ENCODE measurements at places on chromosomes 7 and 10.

- DNase-seq: no peak
Measured at GRCh38 chr10:60808036-60808435, 29.8 kb downstream of the CDK1 start.

DNA sequence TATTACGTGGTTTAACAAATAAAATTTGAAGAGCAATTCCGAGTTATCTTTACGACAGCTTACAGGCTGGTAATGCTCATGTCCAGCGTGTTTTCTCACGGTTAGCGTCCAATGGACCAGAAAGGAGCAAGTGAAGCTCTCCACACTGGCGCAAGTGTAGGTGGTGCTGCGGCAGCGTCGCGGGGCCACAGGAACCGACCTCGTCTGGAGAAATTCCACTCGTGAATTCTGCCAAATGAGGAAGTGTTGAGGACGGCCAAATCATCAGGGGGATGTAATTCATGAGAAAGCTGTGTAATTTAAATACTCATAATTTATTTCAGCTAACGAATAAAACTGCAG is 350 bp upstream of the ZNF37A start:
- DNase-seq: no peak

- no peak for DNase-seq
Measured at GRCh38 chr7:129376778-129377700, 57.2 kb upstream of the STRIP2 start.

DNA sequence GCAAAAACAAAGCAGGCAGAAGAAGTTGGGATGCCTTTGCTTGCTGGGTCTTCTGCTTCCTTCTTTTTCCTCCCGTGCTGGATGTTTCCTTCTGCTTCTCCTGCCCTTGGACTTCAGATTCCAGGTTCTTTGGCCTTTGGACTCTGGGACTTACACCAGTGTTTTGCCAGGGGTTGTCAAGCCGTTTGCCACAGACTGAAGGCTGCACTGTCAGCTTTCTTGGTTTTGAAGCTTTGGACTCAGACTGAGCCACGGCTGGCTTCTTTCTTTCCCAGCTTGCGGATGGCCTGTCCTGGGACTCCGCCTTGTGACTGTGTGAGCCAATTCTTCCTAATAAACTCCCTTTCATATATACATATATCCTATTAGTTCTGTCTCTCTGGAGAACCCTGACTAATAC is 11.3 kb upstream of the LCOR start:
- no peak for DNase-seq

DNA sequence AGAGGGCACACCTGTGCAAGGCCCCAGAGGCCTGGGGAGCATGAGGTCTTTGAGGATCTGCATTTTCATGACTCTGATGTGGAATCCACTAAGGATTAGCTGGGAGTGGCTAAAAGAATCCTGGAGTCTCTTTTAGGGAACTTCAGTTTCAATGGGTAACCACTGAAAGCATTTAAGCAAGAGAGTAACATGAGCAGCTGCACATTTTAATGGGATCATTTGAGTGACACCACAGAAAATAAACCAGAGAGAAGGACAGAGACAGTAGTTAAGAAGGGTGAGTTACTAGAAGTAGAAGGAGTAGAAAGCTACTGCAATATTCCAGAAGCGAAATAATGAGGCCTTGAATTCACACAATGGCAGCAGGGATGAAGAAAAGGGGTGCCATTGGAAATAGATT is 5.2 kb downstream of the GOT1 start:
- DNase-seq: no peak

DNA sequence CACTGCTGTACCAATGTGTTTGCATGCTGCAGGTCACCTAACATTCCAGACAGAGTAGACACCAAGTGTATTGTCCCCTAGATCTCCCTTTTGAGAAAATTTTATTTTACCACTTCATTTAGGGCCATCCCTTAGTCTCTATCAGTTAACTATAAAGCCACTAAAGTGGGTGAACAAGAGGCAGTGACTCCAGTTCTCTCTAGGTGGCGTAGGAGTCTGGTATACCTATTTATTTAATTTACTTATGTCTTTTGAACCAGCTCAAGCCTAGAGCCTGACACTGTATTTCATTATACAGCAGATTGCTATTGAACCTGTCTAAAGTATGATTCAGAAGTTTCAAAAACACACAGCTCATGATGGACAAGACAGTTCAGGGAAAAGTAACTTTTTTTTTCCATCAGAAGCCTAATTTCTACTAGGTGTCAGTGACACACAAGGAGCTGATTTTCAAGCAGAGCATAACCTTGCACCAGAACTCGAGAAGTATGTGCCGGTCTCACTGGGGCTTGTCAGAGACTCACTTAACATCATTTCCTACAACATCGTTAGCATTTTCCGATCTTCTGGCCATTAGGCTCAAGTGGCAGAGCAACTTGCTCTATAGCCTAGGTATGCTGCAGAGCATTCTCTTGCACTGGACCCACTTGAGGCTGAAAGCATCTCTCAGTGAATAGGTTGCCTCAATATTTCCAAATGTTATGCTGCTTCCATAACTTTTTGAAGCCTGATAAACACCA is 175.4 kb downstream of the CDC14C start:
- no peak for DNase-seq

DNA sequence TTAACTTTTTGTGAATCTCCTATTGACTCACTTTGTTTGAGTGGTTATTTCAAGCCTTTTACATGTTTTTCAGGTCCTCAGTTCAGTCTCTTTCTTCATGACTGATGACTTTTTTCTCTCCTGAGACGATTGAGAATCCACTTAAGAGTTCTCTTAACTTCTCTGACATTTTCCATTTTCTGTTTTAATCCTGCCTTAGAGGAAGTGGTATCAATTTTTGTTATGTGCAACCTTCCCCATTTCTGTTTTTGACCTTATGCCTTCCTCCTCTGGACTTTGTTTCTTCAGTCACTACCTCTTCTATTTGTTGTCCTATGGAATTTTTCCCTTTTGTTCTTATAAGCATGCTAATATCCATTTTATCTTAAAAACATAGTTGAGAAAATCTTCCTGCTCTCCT is 2.4 kb downstream of the PSMC2 start:
- DNase-seq: no peak

DNA sequence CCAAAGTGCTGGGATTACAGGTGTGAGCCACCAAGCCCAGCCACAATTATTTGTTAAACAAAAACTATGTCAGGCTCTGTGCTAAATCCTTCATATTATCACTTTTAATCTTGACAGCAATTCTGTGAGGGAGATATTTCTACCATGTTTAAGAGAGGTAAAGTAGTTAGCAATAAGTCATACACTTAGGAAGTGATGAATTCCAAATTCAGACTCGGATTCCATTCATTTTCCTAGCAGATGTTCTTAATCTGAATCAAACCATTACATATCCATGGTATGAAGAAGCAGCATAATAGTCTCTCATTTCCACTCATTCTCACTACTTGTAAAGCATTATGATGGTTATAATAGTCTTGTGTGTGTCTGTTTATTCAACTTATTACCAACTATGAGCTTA is 2.9 kb upstream of the CD36 start:
- DNase-seq: no peak

DNA sequence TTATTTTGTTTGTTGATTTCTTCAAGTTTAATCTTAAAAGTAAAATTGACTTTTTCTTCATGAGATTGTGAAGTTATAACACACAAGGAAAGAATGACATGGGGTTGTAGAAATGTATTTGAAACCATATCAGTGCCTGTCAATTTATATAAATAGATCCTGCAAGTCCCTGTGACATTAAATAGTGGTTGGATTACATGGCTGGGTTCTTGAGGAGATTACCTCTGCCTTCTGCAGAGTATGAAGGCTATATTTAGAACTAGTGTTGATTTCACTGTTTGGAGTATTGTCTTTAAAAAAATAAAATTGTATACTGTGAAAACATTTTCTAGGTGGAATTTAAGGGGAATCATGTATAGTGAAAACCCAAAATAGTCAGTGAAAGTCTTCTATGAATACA is 385.8 kb upstream of the SMIM30 start:
- DNase-seq: no peak

DNA sequence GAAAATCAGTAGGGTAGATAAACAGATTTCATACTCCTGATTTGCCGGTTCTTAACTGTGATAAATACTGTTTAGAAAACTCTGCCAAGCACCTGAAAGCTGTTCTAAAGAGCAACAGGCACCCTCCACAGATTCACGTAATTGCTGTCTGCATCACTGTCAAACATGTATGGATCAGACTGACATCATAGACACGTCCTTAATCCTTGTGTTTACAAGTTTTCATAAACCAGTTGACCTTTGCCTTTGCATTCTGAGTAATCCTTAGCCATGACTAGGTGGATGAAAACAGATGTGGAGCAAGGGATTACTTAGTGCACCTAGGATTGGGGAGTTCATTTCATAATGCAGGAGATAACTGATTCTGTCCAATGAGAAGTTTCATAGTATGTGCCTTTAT is 41.6 kb downstream of the SLC39A12 start:
- no peak for DNase-seq

- no peak for DNase-seq
Measured at GRCh38 chr10:126504063-126504760, 115.9 kb upstream of the ADAM12 start.

DNA sequence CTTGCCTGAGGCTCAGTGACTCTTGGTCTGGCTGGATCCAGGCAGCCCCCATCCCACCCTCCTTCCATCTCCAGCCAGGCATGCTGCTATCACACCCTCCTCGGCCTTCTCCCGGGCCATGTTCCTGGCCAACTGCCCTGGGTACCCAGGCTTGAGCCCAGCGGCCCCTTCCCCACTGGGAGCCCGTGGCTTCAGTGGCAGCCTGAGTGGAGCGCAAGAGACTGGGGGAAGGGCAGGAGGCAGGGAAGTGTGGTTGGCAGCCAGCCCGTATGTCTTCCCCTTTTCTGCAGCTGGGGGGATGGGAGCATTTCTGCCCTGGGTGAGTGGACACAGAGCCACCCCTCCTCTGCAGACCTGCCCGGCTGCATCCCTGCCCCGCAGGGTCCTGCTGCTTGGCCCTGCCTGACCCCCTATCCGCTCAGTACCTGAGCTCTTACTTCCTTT is 148.5 kb downstream of the ARHGAP22 start:
- DNase-seq: peak; percentile 87

- no peak for DNase-seq
Measured at GRCh38 chr10:128940081-128940480, 527.0 kb upstream of the MGMT start.

GRCh38 chr7:39754326-39755120 is 131.2 kb downstream of the RALA start:
- no peak for DNase-seq

GRCh38 chr10:11604865-11605650 is 6.4 kb downstream of the USP6NL start:
- DNase-seq: no peak

DNA sequence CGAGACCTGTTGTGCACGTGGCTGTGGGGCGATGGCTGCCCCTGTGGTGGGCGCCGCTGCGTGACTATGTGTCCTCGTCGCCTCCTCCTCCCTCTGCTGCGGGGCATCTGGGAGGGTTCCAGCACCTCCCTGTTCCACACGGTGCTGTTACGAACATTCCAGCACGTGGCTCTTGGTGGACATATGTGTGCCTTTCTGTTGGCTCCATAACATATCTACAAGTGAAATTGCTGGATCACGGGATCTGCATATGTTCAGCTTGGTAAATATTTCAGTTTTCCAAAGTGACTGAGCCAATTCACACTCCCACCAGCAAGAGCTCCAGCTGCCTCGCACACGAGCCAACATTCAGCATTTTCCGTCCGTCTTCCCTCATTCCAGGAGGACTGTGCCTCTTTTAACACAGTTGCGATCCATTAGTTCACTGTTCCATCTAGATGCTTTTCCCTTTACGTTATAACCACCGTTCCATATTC is 25.1 kb downstream of the SNX8 start:
- DNase-seq: no peak

GRCh38 chr10:113059371-113059780 is 109.3 kb downstream of the TCF7L2 start:
- no peak for DNase-seq

GRCh38 chr7:130207642-130208041 is at the start of gene SSMEM1:
TSS of gene SSMEM1 (plus strand) at chr7:130207860. CDS start at chr7:130207911, 51 bp downstream.
- no peak for DNase-seq

DNA sequence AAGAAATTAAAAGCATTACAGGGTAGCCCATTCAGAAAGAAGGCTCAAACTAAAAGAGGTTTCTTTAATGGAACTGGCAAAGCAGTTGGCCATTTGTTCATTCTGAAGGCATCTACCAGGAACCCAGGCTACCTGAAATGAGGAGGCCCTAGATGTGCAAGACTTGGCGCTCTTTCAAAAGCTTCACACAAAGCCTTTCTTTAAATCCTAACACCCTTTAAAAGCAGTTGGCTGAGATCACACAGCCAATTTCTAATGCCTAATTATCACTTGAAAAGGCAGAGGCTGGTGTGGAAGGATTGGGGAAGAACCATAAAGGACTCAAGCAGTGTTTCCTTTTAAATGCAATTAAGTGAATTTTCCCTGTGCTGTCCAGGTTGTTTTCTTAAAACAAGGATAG is 23.2 kb downstream of the PPP1R17 start:
- no peak for DNase-seq

DNA sequence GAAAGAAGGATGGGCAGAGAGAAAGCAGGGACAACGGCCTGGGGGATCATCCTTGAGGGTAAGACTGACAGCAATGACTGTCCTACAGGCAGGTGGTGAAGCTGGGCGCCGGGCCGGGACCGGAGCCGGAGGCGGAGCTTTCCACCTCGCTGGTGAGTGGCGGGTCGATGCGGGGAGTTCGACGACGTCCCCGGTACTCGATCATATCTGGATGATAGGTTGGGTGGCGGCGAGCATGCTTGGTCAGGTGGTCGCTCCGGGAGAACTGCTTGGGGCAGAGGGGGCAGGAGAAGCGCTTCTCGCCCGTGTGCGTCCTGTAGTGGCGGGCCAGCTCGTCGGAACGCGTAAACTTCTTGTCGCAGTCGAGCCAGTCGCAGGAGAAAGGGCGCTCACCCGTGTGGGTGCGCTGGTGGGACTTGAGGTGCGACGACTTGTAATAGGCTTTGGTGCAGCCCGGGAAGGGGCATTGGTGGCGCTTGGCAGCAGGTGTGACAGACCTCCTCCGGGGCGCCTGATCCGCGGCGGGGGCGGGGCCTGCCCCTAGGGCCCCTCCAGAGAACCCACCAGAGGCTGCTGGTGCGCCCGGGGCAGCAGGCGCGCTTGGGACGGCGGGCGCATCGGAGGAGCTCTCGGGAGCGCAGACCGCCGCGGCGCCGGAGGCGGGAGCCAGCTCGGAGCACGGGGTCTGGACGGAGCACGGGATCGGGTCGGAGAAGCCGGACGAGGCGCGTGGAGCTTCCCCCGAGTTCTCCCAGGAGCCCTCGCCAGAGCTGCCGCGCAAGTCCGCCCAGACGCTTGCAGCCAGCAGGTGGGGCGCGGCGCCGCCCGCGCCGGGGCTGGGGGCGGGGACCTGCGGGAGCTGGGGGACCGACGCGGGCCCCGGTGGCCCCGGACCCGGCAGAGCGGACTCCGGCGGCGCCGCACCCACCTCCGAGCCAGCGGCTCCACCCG is 752 bp downstream of the KLF14 start:
- peak; percentile 90 for DNase-seq

- DNase-seq: no peak
Measured at GRCh38 chr10:75466886-75467285, 35.5 kb downstream of the LRMDA start.

- peak; percentile 59 for DNase-seq
Measured at GRCh38 chr7:159154243-159154642, 9.6 kb upstream of the VIPR2 start.

GRCh38 chr10:28838908-28839307 is 161.6 kb downstream of the BAMBI start:
- no peak for DNase-seq

GRCh38 chr10:54665095-54665494 is 135.9 kb downstream of the PCDH15 start:
- no peak for DNase-seq

- no peak for DNase-seq
Measured at GRCh38 chr7:11726794-11727155, 105.2 kb downstream of the THSD7A start.
